ENCODE measurements at places on chromosomes 2 and 18.
A peak's percentile ranks its signal among the peaks of the same experiment; 100 is the strongest.

GRCh38 chr2:63497576-63497975 lies 90.7 kb downstream of the WDPCP start:
- DNase-seq = no peak

GRCh38 chr2:80638783-80639182 lies 334.2 kb upstream of the LRRTM1 start:
- no peak for DNase-seq

DNA sequence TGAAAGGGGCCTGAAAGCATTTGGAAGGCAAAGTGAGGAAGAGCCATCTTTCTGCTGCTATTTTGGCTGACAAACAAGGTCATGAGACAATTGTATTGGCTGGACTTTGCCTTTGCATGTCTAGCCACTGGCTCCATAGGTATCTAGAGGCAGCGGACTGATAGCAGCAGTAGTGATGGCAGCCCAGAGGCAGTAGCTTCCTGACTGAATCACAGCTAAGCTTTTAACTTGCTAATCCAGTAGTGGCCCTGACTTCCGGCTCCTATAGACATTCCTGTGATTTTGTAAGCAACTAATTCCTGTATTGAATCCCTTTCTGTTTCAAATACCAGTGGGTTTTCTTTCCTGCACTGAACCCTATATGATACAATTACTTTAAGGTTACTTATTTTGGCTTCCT lies 69.8 kb upstream of the PDE1A start:
- DNase-seq = no peak

DNA sequence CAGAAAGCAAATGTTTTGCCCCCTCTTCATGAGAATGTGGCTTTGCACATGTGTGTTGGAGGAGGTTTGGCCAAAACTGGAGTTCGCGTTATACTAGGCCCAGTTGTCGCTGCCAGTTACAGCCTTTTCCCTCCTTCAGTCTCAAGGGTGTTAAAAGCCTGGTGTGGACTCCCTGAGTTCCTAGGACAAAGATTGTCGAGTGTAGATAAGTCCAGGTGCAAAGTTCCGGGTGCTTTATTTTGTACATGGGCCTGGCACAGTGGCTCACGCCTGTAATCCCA lies 542 bp upstream of the RNF103 start:
- no peak for DNase-seq

DNA sequence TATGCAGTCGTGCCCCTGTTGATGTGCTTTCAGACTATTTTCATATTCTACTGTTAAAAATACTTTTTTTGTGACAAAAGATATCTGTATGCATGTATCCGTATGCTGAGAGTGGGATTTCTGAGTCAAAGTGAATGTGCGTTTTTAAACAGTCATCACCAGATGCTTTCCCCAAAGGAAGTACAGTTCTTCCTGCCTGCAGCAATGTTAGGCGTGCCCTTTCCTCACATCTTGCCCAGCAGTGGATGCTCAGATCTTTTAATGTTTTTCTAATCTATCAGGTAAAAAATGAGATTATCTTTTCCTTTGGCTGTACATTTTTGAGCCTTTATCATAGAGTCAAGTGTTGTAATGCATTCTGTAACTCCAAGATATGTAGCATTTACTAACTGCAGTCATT lies 111.7 kb downstream of the PTPRM start:
- DNase-seq = no peak

DNA sequence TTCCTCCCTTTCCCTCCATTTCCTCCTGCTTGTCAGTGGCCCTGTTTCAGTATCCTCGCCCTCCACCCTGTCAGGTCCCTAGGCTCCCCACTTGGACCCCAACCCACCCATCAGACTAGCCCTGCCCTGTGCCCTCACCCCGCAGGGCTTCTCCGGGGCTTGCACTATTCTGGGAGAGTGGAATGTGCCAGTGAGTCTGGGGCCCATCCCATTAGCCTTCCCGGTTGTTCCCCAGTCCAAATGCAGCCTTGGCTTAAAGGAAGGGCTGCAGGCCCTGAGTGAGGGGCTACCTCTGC lies 45.5 kb downstream of the MYO7B start:
- no peak for DNase-seq

DNA sequence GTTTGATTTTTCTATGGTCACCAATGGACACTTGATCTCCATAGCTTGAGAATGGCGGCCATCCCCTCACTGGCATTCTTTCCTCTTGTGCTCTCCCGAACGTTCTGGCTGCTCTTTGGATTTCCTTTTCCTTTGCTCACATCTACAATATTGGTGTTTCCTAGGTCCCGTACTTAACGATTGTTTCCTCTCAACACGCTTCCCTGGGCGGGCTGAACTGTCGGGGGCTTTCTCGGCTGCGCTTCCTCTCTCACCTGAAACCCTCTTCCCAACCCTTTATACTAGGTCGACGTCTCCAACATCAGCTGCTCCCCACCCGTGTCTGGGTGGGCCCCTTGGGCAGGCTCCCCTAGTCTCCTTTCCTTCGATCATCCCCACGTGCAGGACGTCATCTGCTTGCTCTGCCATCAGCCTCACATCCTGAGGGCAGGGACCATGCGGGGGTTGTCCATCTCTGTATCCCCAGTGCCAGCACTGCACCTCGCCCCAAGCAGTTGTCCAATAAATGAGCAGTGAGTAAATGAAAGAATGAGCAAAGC lies 634 bp upstream of the DIS3L2 start:
- DNase-seq = no peak

DNA sequence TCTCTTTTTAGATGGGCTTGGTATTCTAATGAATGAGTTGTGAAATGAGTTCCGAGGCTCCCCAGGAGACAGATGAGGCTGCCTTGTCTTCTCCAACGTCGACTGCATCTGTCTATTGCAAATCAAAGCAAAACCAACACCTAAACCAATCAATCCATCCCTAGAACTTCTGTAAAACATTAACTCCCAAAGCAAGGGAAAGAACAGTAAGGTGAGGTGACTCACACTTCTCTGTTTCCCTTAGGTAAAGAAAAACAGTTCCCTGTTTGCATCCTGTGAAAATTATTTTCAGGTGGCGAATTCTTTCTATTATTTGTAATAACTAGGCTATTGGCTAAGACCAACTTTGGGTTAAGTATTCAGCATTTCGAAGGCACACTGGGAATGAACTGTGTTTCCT lies 249.4 kb downstream of the EPHA4 start:
- no peak for DNase-seq

DNA sequence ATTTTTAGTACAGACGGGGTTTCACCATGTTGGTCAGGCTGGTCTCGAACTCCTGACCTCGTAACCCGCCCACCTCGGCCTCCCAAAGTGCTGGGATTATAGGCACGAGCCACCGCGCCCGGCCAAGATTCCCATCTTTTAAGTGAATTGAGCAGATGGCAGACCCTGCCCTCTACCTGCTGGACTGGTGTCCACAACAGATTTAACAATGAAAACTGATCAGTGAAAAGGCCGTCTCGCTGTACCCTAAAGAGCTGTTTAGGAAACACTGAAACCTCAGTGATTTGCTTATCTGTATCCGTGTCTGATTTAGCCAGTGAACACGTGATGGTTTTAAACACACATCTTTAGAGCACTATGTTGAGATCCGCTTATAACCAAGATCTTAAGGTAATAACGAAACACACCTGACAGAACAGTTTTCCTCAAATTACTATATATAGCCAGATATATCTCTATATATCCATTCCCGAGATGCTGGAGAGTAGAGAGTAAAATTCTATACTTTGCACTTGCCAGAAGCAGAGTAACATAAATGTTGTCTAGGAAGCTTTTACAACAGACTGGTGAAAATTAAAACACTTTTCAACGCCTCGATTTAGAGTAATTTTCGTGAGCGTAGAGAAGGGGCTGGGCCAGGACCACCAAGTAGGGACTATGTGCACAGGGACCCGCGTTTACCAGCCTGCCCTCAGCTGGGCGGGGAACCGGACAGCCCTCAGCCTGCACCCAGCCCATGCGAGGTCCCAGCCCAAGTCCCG lies 594 bp downstream of the FAM161A start:
- DNase-seq = peak; percentile 82

- DNase-seq = no peak
Observed at GRCh38 chr2:21028021-21028947, 15.6 kb downstream of the APOB start.
